Naive thymus-derived CD4-positive, alpha-beta T cell (primary cell): ENCODE measurements at places on chromosomes 7 and 10.

DNA sequence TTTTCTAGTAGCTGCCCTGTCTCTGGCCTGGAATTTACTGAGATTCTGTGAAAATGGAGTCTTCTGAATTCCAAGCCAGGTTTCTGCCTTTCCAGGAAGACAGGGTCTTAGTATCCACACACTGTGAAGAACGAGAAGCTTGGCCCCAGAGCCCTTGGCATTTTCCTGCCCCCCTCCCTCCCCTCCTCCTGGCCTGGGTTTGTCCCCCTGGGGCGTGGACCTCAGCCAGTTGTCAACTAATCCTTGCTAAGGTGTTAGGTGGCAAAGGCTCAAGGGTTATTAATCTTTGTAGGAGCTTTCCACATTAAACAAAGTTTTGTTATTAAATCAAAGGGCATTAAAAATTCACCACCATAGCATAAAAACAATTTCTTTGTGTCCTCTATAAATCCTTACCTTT, 329.5 kb downstream of the RNLS start:
- DNase-seq, result no peak

DNA sequence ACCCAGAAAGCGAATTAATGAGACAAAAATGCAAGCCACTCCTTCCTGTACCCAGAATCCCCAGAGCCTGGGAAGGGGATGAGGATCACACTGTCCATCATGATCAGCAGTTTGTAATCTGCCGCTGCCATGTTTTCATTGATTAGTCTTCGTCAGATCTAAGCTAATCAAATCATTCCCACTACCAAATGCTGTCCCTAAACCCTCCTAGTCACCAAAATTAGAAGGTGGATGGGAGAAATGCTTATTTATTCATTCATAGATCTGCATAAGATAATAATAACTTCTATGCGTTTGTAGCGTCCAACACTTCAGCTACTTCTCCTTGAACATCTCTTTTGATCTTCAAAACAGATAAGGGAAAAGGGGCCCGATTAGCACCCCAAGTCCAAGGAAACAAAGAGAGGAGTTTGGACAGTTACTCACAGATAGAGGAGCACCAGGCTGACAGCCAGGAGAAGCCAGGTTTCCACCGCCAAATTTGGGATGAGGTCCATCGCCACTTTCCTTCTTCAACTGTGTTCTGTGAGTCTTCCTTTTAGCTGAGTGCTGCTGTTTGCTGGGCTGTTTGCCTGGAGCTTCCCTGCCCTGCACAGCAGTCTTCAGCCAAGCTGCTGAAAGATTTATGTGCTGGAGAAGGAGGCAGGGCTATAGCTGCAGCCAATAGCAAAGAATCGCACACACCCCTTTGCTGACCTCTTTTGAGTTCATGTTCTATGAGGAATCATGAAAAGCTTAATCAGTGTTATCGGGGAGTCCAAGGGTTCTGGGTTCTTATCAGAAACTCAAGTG, at the start of gene CYP3A5:
TSS of gene CYP3A5 (minus strand) at position 597 of the 792 bp plus-strand sequence. CDS start at position 497, 100 bp downstream.
- no peak for DNase-seq

DNA sequence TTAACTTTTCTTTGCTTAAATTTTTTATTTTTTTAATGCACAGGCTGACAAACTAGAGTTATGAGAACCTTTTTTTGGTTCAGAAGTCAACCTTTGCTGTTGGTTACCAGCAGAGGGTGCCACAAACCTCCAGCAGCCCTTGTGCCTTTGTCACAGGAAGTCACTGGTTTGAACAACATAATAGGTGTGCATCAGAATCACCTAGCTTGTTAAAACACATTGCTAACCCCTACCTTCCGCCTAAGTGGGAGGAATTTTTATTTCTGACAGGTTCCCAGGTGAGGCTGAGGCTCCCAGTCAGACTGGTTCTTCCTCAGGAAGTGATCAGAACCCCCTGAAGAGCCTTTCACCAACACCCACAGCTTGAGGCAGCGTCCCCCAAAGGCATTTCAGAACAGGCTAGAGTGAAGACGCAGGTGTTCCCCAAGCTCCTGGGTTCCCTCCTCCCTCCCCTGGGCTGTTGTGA, 22.6 kb upstream of the VDAC2 start:
- DNase-seq, result peak; percentile 77

GRCh38 chr10:63466144-63466935, 563 bp upstream of the JMJD1C start:
- peak; percentile 45 for DNase-seq

- no peak for DNase-seq
Measured at GRCh38 chr7:99446096-99446495, 7.4 kb downstream of the CPSF4 start.

DNA sequence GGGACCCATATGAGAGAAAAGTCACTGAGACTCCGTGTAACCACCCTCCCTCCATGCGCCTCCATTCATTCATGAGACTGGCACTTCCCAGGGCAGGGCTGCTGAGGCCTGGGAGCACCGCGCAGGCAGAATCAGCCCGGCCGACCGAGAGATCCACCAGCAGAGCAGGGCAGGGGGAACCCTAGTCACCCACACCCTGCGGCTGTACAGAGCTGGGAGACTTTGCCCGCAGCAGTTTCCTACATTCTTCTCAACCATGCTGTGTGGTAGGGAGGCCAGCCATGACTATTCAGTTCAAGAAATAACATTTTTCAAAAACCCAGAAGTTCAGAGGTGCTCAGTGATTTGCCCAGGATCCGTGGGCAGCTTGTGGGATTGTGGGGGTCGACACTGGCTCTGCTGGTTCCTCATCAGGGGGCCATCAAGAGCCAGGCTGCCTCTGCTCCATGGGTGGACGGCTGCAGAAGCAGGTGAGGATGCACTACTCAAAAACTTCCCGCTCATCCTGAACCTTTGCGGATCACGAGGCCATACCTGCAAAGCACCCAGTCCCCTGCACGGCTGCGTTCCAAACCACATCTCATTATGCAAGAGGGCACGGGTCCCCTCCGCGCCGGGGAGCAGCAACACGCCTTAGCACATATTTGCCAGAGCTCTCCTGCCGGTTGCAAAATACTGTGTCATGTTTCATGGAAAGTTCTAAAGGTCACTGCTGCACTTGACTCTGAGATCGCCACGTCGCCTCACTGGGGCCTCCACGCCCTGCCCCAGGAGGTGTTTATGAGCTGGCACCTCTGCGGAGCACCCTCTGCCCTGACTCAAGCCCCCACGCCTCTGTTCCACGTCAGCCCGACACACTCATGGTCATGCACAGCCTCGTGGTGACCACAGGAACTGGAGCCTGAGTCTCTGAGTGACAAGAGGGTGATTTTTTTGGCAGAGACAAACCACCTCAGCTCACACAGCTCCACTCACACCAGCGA, 132.0 kb downstream of the PRKAG2 start:
- DNase-seq, result no peak

DNA sequence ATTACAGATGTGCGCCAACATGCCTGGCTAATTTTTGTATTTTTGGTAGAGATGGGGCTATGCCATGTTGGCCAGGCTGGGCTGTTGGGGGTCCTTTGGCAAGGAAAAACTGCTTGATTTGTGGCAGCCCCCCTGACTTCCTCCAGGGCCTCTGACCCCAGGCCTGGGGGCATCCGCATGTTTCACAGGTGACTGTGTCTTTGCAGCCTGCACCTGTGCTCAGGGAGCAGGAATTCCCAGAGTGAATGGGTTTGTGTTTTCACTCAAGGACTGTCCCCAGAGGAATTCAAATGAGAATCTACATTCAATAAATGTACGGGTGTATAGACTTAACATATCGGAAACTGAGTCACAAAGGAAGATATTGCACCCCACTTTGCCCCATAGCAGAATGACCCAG, 11.6 kb upstream of the CLIP2 start:
- no peak for DNase-seq

GRCh38 chr10:7093368-7093767, 317.5 kb downstream of the SFMBT2 start:
- DNase-seq, result no peak

DNA sequence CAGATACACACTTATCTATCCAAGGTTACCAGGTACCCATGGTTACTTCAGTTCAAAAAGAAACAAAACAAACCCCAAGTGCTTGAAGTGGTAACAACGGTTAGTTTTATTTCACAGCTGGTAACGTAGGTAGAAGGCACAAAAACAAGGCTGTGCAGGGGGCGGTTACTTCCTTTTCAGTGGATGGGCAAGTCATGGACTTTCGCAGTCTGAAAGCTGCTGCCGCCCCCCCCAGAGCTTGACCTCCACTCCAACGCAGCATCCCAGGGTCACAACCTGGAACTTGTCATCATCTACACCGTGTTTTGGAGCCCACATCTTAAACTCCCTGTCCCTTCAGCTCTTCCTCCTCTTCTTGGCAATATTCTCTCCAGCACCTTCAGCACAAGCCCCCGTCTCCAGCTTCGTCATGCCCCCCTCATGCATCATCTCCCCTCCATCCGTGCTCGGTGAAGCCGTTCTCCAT, 181.2 kb upstream of the ITGB1 start:
- DNase-seq, result peak; percentile 96

GRCh38 chr7:103879411-103879810, 110.0 kb downstream of the RELN start:
- no peak for DNase-seq

DNA sequence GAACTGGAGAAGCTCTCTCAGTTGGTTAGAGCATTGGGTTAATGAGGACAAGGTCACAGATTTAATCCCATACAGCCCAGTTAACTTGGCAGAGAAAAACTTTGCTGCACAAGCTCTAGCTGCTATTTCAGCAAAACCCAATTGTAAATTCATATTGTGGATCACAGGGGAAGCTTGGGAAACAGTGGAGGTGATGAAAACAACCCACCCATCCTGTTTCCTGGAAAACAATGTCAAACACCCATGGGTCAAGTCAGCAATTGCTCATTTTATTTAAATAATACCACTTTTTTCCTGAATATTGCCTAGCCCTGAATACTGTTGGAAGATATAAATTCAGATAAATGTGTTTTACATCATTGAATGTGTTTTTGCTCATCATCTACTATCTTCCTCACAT, 900.6 kb upstream of the LRRTM3 start:
- no peak for DNase-seq
